ENCODE measurements at places on chromosomes 1 and 21.

- DNase-seq: no peak
Observed at GRCh38 chr1:233326319-233326718, 1.2 kb upstream of the MAP3K21 start.

DNA sequence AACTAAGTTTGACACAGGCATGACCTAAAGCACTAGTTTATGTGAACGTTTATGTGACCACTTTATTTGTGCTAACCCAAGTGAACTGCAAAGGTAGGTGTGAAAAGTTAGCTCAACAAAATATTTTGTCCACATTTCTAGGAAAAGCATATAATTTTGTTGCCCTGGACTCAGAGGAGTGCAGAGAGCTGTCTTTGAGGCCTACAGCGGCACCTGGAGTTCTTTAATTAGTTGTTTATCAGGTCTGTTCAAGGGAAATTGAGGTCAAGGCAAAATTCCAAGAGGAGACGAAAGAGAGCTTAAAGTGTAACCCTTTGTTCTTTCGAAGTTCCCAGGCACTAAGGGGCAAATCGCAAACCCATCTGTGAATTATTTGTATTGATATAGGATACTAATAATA, 1.3 kb downstream of the GIPC2 start:
- DNase-seq: no peak

GRCh38 chr21:25708467-25709065, 26.1 kb downstream of the ATP5PF start:
- no peak for DNase-seq

DNA sequence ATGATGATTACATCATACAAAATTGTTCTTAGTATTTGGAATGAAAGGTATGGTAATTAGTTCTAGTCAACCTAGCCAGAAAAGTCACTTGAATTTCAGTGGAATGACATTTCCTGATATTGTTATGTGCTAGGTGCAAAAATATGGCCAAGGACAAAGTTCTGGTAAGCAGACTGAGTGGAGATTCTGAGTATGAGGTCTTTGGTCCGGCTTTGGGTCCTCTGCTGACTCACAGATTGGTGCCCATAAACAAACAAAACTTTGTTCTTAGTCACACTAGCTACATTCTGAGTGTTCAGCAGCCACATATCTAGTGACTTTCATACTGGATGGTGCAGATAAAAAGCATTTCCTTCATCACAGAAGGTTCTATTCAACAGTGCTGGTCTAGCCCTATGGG, 206.1 kb downstream of the ZNF648 start:
- DNase-seq: no peak

DNA sequence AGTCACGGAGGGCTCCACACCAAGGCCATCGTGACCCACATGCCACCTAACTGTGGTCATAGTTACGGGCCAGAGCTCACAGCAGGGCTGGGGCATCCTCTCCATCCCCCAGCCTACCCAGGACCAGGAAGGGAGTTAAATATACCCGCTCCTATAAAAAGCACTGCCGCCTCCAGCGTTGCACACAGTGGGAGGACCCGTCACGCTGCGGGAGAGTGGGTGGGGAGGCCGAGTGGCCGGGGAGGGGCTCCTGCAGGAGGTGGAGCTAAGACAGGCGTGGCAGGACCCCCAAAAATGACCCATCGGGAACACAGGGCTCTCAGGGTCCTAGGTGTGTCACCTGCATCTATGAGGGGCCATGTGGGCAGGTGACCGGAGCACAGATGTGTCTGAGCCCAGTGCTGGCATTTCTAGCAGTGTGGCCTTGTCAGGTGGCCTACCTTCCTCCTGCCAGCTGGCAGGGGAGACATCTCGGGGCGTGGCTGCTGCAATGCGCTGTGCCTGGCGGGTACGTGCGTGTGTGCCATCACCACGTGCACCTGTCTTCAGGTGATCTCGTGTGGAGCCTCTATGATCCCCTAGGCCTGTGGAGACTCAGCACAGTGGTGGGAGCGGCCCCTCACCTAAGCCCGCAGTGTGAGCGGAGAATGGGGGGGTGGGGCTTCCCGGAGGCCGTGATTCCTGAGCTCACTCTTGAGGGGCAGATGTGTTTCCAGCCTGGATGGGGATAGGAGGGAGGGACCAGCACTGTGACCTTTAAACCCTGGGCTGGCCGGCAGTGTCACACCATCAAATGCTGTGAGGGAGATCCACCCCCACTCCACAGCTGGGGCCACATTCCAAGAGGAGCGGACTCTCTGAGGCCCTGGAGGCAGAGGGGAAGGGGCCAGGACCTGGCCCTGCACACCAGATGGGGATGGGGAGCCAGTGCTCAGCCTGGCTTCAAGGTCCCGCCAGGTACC, 17.7 kb downstream of the AGRN start:
- no peak for DNase-seq

- peak; percentile 49 for DNase-seq
Observed at GRCh38 chr1:223707256-223708000, 4.9 kb upstream of the CAPN2 start.

GRCh38 chr1:239262538-239262937, 123.8 kb upstream of the CHRM3 start:
- DNase-seq: no peak

- no peak for DNase-seq
Observed at GRCh38 chr1:234926559-234927311, 201.9 kb downstream of the TOMM20 start.

DNA sequence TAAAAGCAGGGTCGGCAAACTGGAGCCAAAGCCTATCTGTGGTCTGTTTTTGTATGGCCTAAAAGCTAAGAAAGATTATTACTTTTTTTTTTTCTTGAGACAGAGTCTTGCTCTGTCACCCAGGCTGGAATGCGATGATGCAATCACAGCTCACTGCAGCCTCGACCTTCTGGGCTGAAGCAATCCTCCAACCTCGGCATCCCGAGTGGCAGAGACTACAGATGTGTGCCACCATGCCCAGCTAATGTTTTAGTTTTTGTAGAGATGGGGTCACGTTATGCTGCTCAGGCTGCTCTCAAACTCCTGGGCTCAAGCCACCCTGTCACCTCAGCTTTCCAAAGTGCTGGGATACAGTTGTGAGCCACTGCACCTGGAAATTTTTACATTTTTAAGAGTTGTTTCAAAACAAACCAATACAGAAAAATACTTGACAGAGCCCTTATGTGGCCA, 6.5 kb upstream of the GLRX2 start:
- no peak for DNase-seq
